Stimulated activated CD4-positive, alpha-beta T cell treated with anti-CD3 and anti-CD28 coated beads, Interleukin-2, amount 100 ng/mL, for 24 hours (primary cell): ENCODE measurements at places on chromosomes 16 and 17.

DNA sequence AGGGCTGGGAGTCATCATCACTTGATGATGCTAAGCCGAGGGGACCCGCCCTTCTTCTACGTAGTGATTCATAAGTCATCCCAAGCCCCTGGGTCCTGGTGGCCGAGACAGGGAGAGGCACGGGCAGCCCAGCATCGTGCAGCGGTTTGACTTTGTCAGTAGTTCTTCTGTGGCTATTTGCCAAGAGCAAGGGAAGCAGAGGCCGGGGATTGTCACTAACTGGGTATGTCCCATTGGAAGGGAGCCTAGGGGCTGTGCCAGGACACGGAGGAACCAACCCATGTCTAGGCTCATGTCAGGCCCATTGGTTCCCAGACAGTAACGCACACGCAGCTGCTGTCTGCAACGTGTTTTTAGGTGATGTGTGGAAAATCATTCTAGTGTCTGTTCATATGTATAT is 58.5 kb downstream of the ATP2C2 start:
- DNase-seq: no peak

DNA sequence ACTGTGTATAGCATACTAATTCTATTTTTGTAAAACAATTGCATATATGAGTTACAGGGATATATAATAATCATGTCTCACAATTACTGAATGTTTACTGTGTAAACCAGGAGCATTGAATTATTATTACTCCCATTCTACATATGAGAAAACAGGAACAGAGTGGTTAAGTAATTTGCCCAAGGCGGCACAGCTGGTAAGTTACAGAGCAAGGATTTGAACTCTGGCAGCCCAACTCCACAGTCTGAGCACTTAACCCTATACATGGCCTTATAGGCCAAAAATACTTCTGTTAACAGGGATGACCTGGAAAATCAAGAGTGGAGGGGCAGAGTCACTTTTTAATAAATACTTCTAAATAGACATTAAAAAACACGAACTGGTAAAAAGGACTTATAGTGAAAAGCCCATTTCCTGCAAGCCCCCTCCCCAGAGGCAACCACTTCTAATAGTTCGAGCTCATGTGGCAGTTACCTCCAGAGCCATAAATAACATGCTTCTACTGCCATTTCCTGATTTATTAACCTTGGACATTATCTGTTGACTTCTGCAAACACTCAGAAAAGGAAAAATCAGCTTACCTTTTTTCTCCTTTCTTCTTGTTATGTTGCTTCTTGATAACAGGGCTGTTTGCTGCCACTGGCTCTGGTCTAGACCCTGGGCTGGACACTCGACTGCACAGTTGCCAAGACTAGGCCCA is 22.1 kb upstream of the ADGRG1 start:
- DNase-seq: no peak

- DNase-seq: no peak
Observed at GRCh38 chr17:5680766-5681165, 96.5 kb upstream of the NLRP1 start.

DNA sequence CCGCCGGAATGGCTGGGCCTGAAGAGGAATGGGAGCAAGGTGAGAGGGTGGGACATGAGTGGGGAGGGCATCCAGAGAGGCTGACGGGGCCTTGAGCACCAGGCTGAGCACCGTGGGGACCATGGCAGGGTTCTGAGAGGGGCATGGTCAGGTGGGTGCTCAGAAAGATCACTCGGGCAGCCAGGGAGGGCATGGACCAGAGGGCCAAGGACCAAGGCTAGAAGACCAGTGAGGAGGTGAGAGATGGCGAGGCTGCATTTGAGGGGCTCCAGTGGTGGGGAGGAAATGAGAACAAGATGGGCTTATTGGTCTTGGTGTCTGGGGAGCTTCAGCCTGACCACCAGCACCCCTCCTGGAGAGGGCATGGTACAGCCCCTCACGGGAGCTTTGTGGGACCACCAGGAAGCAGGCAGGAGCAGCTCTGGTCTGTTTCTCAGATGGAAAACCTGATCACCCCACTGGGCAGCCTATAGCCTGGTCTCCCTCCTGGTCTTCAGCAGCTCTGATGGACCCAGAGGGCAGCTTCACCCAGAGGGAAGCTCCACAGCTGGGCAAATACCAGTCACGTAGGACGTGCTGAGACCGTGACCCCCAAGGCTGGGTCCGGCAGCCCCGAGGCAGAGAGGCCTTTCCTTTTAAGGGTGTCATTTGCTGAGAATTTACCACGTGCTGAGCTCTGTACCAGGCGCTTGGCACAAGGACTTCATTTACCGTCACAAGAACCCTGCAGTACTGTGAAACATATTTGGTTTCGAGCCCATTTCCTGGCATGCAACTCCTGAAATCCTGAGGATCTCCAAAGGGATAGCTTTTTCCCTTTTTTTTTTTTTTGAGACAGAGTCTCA is 11.4 kb upstream of the NCBP3 start:
- no peak for DNase-seq

- no peak for DNase-seq
Observed at GRCh38 chr16:828891-829290, 28.4 kb upstream of the GNG13 start.

DNA sequence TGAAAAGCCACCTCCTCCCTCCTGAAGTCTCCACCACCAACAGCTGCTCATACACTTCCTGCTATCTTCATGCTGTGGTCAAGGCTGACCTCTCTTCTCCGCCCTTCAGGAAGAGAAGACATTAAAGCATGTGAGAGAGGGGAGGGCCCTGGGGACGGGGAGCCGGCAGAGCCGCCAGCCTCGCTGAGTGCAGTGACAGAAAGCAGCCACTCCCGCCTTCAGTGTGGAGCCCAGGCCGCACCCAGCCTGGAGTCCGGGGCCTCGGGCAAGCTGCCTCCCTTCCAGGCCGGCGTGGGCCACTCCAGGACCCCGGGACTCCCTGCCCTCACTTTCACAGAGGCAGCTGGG is 94.7 kb upstream of the TNRC6C start:
- no peak for DNase-seq

- DNase-seq: no peak
Observed at GRCh38 chr17:1067282-1067956, 70.5 kb downstream of the TIMM22 start.

DNA sequence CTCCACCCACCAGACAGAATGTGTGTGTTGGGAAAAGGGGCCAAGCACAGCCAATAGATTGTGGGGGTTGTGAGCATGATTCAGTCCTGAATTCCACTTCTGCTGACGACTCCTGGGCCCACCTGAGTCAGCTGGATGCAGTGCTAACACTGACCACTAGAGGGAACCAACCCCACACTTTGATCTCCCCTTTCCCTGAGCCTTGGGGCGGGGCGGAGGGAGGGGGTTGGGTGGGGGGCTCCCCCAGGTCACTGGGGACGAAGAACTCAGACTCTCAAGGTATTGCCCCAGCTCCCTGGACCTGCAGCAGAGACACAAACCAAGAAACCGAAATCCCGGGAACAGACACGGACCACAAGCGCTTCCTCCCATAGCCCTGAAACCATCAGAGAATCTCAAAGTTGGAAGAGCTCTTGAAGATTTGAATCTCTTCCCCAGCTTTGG is 621 bp upstream of the CSHL1 start:
- peak; percentile 73 for DNase-seq

- no peak for DNase-seq
Observed at GRCh38 chr17:81091774-81092517, 57.0 kb downstream of the BAIAP2 start.

- DNase-seq: no peak
Observed at GRCh38 chr17:17567631-17568030, 23.9 kb downstream of the PEMT start.

GRCh38 chr17:153851-154250 is 16.5 kb downstream of the SCGB1C2 start:
- no peak for DNase-seq

- DNase-seq: no peak
Observed at GRCh38 chr16:80507538-80507937, 33.3 kb upstream of the DYNLRB2 start.

DNA sequence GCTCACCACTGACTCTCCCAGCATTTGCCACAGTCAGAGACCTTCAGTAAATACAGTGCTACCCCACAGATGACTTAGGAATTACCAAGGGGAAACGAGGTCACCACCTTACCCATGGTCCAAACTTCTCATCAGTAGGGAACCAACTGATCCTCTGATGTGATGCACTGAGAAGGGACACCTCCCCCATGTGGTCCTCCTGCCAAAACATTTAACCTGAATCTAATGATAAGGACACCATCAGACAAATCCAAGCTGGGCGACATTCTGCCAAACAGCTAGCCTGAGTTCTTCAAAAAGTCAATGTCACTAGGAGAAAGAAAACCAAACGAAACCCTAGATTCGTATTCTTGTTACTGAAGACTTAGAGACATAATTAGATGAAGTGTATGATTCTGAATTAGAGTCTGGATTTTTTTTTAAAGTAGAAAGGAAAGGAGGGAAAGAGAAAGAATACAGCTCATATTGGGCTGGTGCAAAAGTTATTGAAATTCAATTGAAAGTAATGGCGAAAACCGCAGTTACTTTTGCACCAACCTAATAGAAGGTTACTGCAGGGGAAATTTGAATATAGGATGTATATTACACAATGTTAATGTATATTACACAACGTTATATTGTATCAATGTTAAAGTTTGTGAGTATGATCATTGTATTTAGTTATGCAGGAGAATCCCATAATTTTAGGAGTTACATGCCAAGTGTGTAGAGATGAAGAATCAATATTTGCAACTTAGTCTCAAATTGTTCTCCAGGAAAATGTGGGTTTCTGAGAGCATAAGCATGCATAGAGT is 2.3 kb upstream of the CSNK2A2 start:
- DNase-seq: no peak

- no peak for DNase-seq
Observed at GRCh38 chr17:5422505-5422904, 2.5 kb downstream of the RPAIN start.

GRCh38 chr16:5925850-5926249 is 828.3 kb upstream of the EEF2KMT start:
- no peak for DNase-seq

- DNase-seq: no peak
Observed at GRCh38 chr16:14284371-14284770, 213.3 kb downstream of the MRTFB start.

GRCh38 chr16:63981639-63982038 is 1140.2 kb downstream of the CDH11 start:
- DNase-seq: no peak

GRCh38 chr16:48556913-48557351 is 53.0 kb downstream of the N4BP1 start:
- peak; percentile 28 for DNase-seq

- peak; percentile 76 for DNase-seq
Observed at GRCh38 chr16:80569440-80570105, 28.8 kb downstream of the DYNLRB2 start.

GRCh38 chr17:77421630-77421972 is 280.8 kb downstream of the SEC14L1 start:
- no peak for DNase-seq

DNA sequence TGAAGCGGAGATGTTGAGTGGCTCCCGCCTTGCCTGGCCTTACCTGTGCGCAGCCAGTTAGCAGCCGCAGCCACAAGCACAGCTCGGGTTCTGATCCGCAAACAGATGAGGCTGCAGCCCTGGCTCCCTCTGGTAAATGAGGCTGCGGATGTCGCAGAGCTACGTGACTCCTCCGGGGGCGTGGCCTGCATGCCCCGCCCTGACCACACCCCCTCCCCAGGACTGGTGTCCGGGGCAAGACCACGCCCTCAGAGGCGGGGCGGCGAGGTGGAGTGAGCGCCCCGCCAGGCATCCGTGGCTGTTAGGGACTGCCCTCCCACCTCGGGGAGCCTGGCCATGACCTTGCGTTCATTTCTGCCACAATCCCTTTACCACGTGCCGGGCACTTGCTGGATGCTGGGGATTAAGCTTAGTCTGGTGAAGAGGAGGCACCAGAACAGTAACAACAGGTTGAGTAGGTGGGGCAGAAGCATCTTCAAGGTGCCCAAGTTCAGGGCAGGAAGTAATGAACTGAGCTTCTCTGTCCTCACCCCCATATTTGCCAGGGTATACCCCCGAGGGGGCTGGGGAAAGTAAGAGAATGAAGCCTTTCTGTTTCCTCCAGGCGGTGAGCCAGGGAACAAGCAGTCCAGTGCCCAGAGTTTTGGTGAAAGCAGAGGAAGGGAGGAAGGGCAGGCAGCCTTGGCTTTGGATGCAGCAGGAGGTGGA is at the start of gene ALDOC:
TSS of gene ALDOC (minus strand) at position 138 of the 708 bp plus-strand sequence. CDS start 1,363 bp downstream, outside the sequence.
- peak; percentile 99 for DNase-seq

GRCh38 chr16:87734644-87735043 is 31.1 kb downstream of the KLHDC4 start:
- DNase-seq: no peak

DNA sequence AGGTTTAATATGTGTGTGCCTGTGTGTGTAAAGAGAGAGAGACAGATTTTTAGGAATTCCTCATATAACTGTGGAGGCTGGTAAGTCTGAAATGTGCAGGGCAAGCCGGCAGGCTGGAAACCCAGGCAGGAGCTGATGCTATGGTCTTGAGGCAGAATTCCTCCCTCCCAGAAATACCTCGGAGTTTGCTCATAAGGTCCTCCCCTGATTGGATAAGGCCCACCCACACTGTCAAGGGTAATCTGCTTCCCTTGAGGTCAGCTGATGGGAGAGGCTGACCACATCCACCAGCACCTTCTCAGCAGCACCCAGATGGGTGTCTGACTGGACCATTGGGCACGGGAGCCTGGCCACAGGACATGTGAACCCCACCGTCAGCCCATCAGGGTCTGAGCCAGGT is 42.4 kb downstream of the C16orf95 start:
- no peak for DNase-seq

DNA sequence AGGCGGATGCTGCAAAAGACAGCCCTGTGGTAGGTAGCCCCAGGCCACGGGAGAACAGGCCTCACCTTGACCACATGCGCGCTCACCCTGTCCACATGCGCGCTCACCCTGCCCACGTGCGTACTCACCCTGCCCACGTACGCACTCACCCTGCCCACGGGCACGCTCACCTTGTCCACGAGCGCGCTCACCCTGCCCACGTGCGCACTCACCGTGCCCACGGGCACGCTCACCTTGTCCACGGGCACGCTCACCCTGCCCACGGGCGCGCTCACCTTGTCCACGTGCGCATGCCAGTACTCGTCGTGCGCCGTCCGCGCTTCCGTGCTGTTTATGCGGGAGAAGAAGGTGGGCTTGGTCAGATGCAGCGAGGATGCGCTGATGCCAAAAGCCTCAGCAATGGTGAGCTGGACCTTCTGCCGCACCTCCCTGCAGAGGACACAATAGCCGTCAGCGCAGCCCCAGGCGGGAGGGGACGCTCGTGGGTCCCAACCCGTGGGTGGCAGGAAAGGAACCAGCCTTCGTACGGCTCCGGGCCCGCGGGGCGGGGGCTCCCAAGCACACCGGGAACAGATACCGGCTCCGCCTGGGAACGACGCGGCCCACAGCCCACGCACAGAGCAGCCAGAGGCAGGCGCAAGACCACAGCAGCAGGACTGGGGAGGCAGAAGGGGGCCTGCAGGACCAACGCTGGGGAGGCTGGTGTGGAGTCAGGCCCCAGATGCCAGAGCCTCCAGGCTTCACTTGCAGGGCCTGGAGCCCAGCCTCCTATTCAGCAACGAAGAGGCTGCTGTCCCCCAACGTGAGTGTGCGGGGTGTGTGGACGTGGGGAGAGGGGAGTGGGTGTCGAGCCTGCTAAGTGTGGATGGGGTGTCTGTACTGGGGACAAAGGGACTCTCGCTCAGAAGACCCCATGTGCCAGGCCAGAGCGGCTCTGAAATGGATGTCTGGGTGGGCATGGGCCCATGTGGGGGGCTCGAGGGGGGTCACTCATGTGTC is 14.2 kb upstream of the HEXD start:
- no peak for DNase-seq

- no peak for DNase-seq
Observed at GRCh38 chr16:74720579-74720978, 19.9 kb upstream of the MLKL start.

GRCh38 chr16:69830534-69831211 is 68.5 kb downstream of the WWP2 start:
- DNase-seq: no peak
